ENCODE measurements at places on chromosomes 4 and X.

- DNase-seq, result no peak
Observed at GRCh38 chr4:174714393-174715211, 114.4 kb downstream of the GLRA3 start.

- DNase-seq, result no peak
Observed at GRCh38 chr4:5280828-5281227, 229.5 kb downstream of the STK32B start.

DNA sequence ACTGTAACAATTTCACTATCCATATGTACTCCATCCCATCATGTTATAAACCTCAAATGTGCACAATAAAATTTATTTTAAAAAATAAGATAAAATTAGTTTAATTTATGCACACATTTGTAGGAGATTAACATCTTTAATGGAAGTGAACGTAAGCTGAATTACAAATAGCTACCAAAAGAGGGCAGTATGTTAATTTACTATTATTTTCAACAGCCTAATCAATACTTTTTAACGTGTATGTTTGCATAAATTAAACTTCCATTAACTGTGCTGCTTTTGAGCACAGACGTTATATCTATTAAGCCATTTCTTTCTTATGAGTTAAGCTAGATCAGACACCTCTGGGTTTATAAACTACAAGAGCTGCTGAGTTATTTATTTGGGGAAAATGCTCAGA is 56.5 kb upstream of the PHKA2 start:
- DNase-seq, result no peak

DNA sequence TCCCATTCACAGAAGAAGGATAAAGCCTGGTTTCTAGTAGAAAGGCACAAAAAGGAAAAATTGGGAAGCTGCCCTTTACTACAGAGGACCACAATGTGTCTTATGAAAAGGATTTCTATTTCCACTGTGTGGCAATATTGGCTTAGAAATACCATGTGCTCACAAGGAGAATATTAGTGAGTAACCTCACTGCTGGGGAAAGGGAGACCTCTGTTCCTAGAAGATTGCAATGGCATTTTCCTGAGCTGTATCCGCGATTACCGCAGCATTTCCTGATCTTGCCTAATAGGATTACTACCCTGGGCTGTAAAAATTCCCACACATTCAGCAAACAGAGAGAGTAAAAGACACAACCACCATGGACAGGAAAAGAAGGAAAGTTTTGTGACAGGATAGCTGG is 308.8 kb upstream of the TECRL start:
- DNase-seq, result no peak

DNA sequence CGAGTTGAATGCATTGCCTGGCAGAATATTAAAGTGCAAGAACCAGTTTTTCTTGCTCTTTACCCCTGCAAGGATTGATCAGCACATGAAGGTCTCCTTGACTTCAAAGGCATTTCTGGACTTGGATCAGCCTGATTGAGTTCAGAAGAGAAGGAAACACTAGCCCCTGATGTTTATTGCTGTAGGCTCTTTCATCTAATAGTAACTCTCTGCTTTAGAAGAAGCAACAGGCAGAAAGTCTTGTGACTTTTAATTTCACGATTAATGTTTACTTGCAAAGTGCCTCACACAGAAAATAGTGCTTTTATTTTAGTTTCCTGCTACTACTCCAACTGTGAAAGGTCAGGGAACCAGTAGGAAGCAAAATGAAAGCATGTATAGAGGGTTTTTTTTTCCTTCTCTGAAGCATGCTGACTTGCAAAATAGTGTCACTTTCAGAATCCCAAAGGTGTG is 69.1 kb downstream of the PCDH7 start:
- DNase-seq, result no peak

- no peak for DNase-seq
Observed at GRCh38 chrX:133543654-133544053, 128.4 kb upstream of the GPC4 start.

- DNase-seq, result no peak
Observed at GRCh38 chr4:10981576-10981975, 297.0 kb upstream of the CLNK start.

- no peak for DNase-seq
Observed at GRCh38 chr4:84317513-84317912, 181.6 kb downstream of the NKX6-1 start.

DNA sequence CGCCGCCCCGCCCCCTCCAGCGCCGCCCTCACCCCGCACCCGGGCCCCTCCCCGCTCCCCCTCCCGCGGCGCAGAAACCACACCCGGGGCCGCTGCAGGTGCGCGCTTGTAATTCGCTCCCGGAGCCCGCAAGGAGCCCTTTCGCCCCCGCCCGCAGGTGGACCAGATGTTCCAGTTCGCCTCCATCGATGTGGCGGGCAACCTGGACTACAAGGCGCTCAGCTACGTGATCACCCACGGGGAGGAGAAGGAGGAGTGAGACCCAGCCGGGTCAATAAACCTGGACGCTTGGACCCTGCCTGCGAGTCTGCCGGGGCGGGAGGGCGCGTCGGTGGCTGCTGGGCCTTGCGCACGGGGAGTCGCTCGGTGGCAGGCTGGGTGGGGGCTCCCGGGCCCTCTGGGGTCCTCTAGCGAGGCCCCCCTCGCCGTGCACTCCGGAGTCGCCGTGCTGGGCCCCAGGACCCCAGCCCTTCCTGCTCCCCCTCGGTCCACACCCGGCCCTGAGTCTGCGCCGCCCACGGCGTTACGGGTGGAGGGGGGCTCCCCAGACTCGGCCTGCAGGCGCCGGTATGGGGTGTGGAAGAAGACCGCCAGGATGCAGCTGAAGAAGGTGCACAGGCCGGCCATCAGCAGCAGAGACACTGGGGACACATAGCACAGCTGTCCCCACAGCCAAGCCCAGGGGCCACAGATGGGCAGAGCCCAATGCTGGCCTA is 7.1 kb downstream of the SLC49A3 start:
- DNase-seq, result no peak

DNA sequence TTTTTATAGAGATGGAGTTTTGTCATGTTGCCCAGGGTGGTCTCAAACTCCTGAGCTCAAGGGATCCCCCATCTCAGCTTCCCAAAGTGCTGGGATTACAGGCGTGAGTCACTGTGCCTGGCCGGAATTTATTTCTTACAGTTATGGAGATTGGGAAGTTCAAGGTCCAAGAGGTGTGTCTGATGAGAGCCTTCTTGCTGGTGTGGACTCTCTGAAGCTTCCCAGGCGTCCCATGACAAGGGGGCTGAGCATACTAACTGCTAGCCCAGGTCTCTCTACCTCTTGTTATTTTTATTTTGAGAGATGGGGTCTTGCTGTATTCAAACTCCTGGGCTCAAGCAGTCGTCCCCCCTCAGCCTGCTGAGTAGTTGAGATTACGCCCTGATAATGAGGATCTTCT is 2.9 kb upstream of the NSD2 start:
- DNase-seq, result no peak

- no peak for DNase-seq
Observed at GRCh38 chr4:147786031-147786430, 54.1 kb downstream of the ARHGAP10 start.

DNA sequence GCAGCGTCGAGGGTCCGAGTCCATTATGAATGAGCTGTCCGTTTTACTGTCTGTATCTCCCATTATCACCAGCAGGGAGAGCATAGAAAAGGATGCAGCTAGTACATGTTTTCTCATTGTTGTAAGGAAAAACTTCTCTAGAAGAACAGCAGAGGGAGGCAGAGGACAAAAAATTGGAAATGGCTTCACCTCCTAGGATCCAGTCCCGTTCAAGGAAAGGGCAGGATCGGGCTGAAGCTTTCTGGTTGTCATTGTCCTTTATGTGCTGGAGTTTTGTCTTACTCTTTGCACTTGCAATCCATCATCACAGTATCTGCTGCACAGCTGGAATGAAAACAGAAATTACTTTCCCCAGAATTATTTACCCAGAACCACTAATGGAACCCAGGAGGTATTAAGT is 14.7 kb downstream of the NDP start:
- no peak for DNase-seq

DNA sequence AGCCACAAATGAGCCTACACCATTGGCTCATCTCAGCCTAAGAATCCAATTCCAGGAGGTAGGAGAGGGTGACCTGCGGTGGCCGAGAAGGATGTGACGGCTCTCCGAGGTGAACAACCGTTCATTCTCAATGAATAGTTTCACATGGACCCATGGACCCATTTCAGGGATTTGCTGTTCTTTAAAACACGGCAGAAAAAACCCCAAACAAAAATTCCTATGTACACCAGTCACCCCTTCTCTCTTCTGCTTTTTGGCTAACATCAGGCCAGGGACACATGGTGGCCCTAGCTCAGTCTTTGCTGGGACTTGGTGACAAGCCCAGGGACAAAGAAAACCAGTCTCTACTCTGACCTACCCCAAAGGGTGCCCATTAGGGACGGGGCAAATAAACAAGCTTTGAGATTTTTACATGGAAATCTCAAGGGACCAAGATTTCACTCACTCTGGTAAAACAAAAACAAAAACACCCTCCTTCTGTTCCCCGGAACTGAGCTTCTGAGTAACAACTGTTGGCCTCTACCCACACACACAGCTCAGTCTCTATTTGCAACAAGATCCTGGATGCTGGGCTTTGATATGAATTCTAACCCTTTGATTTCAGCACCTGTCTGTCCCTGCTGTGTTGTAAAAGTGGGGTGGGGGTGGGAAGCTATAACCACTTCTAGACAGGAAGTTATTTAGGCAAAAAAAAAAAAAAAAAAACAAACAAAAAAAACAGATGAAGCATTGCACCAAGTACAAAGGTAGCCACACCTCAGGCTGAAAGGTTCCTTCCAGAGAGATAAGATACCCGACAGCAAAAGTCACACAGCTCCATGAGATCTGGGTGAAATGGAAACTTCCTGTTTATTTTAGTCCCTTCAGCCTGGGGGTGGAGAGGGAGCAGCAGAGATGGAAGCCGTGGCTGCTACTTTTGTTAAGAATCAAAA is 49.0 kb downstream of the DDX3X start:
- DNase-seq, result no peak

DNA sequence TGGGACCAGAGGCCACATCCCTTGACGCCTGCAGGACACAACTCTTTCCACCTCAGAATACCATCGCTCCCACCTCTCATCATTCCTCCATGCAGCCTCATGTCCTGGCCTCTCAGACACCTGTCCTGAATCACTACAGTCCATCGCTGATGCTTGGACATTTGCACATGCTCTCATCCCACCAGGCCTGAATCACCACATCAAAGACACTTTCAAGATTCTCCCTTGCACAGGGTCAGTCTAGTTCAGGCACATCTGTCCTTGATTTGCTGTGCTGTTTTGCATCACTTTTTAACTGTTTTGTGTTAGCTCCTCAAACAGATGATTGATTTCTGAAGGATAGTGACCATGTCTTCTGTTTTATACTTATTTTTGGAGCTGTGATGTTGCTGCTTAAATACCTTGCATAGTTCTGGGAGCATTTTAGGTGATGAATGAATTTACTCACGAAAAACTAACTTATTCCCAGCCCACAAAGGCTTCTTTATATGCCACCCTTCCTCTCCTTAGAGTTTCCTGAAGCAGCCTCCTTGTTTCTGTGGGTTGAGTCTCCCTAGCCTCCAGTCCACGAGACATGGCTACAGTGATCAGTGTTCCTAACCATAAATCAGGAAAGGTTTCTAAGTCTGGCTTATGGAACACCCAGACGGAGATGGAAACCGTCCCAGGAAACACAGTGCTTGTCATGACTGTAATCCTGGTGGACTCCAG is 2.6 kb downstream of the FAM114A1 start:
- DNase-seq, result no peak

Measured in activated T-cell treated with anti-CD3 and anti-CD28 coated beads for 1 hour (primary cell).